ENCODE measurements at places on chromosomes 11 and 22.

- DNase-seq: no peak
Measured at GRCh38 chr11:62988276-62988675, 3.5 kb upstream of the SLC22A6 start.

DNA sequence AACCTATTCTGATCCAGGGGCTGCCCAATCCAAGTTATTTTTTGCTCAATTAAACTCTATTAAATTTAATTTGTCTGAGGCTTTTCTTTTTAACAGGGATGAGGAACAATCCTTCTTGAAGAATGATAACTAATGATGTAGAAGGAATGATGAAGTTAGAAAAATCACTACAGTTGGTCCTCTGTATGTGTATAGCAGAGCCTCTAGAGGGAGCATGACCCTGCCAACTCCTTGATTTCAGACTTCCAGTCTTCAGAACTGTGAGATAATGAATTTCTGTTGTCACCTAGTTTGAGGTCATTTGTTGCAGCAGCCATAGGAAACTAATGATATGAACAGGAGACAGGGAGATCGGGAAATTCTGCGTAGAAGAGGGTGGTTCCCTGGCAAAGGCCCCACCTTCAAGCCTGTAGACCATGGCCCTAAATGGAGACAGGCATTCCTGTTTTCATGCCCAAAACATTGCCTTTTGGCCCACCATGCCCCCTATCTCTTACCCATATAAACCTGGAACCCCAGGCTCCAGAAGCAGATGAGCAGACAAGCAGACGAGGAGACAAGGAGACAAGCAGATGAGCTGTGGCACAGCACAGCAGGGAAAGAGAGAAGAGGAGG is 7.7 kb upstream of the QSER1 start:
- no peak for DNase-seq

- no peak for DNase-seq
Measured at GRCh38 chr11:122213171-122213570, 97.2 kb upstream of the BLID start.

DNA sequence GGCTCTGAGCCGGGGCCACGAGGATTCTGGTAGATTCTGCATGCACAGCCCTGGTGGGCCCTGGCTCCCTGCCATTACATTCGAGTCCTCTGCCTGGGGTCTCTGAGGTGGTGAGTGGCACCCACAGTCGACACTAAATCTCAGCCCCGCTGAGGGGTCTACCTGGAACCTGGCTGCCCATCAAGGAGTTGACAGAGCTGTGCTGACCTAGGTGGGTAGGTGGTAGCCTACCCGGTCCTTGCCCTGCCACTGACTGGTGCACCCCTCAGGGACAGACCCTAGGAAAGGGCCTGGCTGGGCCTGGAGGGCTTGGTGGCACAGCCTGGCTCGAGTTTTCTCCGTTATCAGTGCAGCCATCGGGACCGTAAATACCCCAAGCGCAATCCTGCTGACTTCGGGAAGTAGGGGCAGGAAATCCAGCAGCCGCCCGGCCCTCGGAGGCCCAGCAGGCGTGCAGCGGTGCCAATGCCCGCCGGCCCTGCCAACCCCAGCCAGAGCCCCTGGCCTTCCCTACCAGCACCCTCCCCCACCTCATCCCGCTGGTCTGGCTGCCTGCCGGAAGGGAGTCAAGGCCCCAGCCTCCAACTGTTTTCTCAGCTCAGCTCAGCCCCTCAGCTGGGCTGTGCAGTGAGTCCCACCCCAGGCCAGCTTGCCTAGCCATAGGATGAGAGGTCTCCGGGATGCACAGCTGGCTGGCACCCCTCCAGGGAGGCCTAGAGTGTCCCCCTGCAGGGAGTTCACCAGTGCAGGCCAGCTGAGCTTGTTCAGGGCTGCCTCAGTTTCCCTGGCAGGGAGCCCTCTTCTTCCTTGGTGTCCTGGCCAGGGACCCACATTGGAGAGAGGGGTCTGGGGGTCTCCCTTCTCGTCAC is 80.4 kb upstream of the KCNQ1OT1 start:
- no peak for DNase-seq

GRCh38 chr11:798093-798713 is at the start of gene SLC25A22:
Gene SLC25A22, minus strand, starts transcription at chr11:798281. Its CDS starts 3,275 bp downstream, at chr11:795006.
- peak; percentile 71 for DNase-seq

- DNase-seq: no peak
Measured at GRCh38 chr22:49449811-49450446, 377.7 kb downstream of the BRD1 start.

GRCh38 chr11:44805596-44805995 is 78.8 kb downstream of the TSPAN18 start:
- no peak for DNase-seq

DNA sequence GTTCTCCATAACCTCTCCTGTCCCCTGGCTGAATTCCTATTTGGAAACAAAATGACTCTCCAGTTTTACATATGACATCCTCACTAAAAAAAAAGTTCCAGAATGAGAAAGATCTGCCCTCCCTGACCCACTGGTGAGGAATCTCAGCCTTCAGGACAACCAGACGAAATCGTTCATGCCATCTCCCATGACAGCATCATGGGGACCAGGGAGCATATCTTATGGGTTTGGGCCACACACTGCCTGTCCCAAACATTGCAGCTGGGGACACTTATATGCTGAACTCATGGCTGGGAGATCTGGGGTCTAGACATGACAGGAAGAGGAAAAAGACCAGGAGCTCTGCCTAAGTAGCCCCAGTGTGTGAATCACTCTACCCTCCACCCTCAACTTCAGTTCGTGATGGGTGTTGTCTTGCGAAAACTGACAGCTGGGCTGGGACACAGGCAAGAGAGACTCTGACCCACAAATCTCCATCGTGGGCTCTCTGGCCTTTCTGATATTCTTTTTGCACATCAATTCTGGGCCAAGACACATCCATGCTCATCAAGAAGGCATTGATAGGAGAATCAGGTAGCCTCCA is 102.0 kb downstream of the ZNF280B start:
- no peak for DNase-seq

GRCh38 chr11:110453684-110454354 is 24.1 kb downstream of the FDX1 start:
- DNase-seq: no peak

GRCh38 chr11:101435408-101435973 is 148.3 kb downstream of the TRPC6 start:
- no peak for DNase-seq

- DNase-seq: no peak
Measured at GRCh38 chr11:68581901-68582300, 102.4 kb upstream of the GAL start.

Data from effector CD8-positive, alpha-beta T cell (primary cell).